ENCODE measurements at places on chromosomes 2 and 18.

- no peak for DNase-seq
These were observed 278.3 kb downstream of the TNS1 start for GRCh38 chr2:217724471-217724870.

DNA sequence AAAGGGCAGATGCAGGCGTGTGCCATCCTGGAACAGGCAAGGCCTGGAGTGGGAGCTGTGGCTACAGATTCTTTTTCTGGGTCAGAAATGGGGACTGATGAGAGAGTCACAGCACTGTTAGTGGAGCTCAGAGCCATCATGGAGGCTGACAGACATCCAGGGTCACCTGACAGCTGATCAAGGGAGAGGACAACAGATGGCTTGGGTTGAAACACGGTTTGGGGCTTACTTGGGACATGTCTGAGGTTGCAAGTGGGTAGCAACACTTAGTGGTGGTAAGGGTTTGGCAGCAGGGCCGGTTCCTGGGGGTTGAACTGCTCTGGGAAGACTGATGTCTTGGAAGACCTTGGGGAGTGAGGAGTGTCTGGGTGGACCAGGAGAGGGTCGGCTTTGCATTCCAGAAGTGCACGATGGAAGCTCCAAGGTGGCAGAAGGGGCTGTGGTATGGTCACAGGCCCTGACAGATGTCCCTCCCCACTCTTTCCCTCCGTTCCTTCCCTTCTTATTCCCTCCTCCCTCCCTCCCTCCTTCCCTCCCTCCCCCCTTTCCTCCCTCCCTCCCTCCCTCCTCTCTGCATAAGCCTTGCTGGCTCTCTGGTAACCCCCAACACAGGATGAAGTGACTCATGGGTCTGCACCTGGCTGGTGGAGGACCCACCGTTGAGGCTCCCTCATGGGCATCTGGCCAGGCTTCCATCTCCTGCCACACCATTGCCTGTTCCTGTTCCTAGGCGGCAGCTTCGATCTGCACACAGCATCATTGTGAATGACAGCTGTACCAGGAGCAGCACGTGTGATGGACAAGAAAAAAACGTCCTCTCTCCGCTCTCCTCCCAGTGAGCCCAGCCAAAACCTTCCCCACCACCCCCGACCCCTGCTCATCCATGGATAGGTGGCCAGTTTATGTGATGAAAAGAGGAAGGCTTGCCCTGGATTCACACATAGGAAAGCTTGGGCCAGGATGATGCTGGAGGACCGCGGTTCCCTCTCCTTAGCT lies 63.8 kb upstream of the RPL31 start:
- DNase-seq, result no peak

DNA sequence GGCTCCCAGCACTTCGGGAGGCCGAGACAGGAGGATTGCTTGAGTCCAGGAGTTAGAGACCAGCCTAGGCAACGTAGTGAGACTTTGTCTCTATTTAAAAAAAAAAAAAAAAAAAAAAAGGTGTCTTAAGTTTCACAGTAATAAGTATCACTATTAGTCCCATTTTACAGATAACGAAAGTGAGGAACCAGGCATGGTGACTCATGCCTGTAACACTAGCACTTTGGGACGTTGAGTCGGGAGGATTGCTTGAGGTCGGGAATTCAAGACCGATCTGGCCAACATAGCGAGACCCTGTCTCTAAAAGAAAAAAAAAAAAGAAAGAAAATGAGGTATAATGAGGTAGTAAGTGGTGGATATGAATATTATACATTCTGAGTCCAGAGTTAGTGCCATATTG lies 2.5 kb downstream of the KCNJ13 start:
- no peak for DNase-seq

DNA sequence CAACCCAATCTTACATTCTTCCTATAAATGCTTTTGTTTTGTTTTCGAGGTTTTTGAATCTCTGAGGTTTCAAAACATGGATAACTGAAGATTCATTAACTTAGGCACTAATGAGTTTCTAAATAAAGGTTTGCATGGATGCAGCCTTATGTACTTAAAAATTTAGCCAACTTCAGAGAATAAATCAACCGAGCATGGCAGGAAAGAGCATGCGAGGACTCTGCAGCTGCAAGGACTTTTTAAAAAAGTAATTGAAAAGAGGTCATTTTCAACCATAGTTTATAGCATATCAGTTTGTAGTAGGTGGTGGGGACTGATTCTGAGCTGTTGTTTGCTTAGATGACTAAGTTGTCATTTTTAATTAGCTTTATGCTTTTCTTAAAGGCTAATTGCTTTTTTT lies 567.0 kb upstream of the ZEB2 start:
- DNase-seq, result no peak

- no peak for DNase-seq
These were observed 42.5 kb upstream of the GPR39 start for GRCh38 chr2:132374151-132374550.

- DNase-seq, result no peak
These were observed 226.0 kb upstream of the LRRTM1 start for GRCh38 chr2:80530442-80531064.

DNA sequence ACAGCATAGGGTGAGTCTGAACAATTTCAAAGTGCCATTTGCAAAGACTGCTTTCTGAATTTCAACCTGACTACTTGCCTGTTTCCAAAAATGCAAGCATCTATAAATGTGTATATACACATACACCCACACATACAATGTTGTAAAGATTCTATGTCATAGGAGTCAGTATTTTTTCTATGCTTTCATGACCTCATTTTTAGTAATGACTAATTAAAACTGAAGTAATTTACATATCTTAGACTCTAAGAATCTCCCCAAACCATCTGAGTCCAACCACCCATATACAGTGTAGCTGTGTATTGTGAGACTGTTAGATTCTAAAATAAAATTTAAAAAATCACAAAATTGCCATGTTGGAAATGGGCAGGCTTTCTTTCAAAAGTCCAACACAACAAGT lies 162.0 kb upstream of the STK17B start:
- DNase-seq, result no peak

Measured in stimulated activated CD4-positive, alpha-beta T cell treated with anti-CD3 and anti-CD28 coated beads, Interleukin-12 subunit alpha, Interleukin-12 subunit beta, amount 100 ng/mL, for 24 hours (primary cell).